Activated CD4-positive, alpha-beta T cell treated with anti-CD3 and anti-CD28 coated beads for 36 hours (primary cell): ENCODE measurements at places on chromosomes 13 and 19. TPM values are rescaled to one million over a fixed set of nuclear protein-coding genes. Genes with fewer than 3 reads are reported as not detected.

Gene PCDH9
- total RNA-seq = 0.21 TPM

Gene DEDD2
- 25.9 TPM for total RNA-seq

Gene LHB
- total RNA-seq = 0.39 TPM

Gene SPACA4
- not detected for total RNA-seq

Gene IGFL1
- total RNA-seq = not detected

Gene SSC5D
- 0.32 TPM for total RNA-seq

Gene KLF1
- total RNA-seq = 0.18 TPM

Gene C1QTNF9B
- not detected for total RNA-seq

Gene GRIN2D
- 0.11 TPM for total RNA-seq

Gene CCL25
- not detected for total RNA-seq

Gene HNRNPA1L2
- total RNA-seq = 8.9 TPM

Gene FSD1
- 25.3 TPM for total RNA-seq

Gene GRIK5
- 1.6 TPM for total RNA-seq

Gene ATP8B3
- total RNA-seq = 7.9 TPM

Gene ZNF835
- total RNA-seq = 2.8 TPM

Gene PHLDB3
- total RNA-seq = 14.7 TPM

Gene NXNL1
- total RNA-seq = not detected

Gene C1QTNF9
- total RNA-seq = not detected

Gene KLK11
- not detected for total RNA-seq

Gene SCN1B
- total RNA-seq = 1.3 TPM

Gene CEACAM21
- total RNA-seq = 27.6 TPM
